ENCODE measurements at places on chromosomes 4 and X. TPM values are rescaled to one million over a fixed set of nuclear protein-coding genes. Genes with fewer than 3 reads are reported as not detected.

DNA sequence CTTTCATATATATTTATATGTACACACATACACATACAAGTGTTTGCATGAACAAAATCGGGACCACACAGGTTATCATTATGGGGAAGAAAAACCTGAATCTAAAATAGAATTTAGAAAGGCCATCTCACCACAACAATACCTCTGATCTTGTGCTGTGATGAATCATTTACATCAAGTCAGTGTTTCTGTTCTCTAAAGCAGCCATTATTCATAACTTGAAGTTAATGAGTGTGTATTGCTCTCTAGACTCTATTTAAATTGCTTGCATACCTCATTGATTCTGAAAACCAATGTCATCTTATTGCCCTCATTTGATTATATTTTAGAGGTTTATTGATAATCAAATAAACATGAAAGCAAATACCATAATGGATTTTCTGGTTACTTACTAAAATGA is 71.6 kb downstream of the FAM114A1 start:
- no peaks in the 10 kb centered on the region for H3K27me3 ChIP-seq
- no peak overlapping the region for H3K4me3 ChIP-seq
- DNase-seq = no peak
- peaks cover 63% of the 10 kb centered on the region for H3K36me3 ChIP-seq

DMP1 gene
- not detected for total RNA-seq

DNA sequence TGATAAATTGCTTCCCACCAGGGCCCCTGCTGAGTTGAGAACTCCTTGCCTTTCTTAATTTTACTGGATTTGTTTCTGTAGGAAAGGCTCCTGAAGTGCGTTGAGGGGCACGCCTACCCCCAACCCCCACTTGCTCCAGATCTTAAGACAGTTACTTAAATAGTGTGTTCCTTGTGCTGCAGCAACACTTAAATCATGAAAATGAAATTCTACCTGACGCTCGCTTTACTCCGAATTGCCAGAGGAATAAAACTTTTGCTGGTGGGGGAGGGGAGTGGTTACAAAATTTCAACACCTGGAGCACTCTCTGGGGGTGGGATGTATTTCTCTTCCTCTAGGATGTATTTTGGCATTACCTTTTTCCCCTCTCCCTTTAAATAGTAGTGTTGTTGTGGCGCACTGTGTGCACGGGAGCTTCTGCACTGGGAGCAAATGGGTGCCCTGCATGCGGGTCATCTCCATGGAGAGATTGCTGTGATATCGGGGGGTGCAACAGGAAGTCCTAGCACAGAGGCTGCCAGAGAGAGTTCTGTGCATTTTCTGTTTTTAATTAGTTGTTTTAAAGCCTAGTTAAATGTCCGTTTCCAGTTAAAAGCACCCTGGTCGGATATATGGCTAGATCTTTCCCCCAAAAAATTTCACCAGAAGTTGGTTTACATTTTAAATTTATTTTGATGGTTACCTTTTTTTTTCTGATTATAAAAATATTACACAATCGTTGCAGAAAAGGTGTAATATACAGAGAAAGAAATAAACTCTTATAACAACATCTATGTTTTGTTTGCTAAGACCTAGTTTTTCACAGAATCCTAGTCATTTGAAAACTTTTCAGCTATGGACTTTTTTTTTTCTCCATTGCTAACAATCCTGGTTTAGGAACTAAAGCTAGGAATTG is 207.7 kb downstream of the SOWAHB start:
- peak overlapping the region; percentile 88 for H3K27ac ChIP-seq
- no peak for DNase-seq
- H3K36me3 ChIP-seq = no peaks in the 10 kb centered on the region

DNA sequence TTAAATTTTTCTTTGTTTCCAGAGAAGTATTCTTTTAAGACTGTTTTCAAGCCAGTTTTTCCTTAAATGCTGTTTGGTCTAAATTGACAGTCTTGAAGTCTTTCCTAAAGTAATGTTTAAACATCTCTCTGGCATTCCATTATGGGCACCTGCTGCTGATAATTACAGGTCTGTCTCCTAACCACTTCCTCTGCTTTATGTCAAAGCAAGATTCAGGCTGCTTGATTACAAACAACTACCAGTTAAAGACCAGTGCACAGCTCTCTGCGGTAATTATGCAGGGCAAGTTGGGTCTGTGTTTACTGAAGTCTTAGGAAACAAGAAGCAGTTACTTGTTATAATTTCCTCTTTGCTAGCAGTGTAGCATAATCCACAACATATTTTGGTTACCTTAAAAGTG is 17.6 kb downstream of the UNC5C start:
- H3K4me3 ChIP-seq = no peak overlapping the region
- H3K27me3 ChIP-seq = no peaks in the 10 kb centered on the region
- no peak for DNase-seq
- no peaks in the 10 kb centered on the region for H3K4me1 ChIP-seq

DNA sequence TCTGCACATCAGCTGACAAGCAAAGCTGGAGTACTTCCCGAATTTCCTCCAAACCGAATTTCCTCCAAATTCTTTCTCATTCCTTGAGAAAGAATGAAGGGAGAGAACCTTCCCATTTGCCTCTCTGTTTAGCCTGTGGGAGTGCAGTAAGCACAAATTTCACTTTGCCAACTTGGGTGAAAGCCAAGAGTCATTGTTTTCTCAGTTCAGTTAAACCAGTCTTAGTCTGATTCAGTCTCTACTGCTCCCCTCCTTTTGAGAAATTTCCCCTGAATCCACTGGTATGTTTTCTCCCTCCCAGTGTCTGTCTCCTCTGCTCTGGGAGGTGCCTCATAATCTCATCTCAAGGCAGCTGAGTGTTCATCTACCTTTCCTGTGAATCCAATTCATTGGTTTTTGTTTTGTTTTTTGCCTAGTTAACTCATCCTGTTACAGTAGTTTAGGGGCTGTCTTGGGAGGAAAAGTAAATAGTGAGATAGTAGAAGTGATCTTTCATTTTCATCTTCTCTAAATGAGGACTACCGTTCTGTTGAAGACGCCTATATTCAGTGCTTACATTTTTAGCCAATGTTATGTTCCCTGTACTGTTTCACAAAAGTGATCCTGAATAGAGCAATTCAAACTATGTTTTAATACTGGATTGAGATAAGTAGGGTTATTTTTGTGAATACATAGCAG is 49.0 kb downstream of the SYTL5 start:
- H3K27me3 ChIP-seq = no peaks in the 10 kb centered on the region
- H3K27ac ChIP-seq = no peak overlapping the region
- no peak overlapping the region for H3K4me3 ChIP-seq
- no peaks in the 10 kb centered on the region for H3K4me1 ChIP-seq

DNA sequence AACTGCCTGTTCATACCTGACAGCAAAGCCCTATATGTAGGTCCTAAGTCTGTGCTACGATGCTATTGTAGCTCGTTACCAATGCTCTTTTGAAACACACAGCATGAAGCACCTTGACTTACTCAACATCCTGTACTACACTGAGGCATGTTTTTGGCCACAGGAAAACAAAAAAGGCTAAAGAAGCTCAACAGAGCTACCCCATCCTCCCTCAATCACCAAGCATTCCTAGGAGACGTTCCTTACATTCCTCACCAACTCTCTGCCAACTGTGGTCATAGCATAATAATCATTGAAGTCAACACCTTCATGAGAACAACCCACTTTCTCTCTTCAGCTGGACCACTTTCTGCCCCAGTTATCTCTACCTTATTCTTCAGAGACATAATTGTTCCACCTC is 73.7 kb upstream of the SLC25A43 start:
- H3K27me3 ChIP-seq = no peaks in the 10 kb centered on the region
- H3K36me3 ChIP-seq = no peaks in the 10 kb centered on the region
- H3K4me1 ChIP-seq = no peaks in the 10 kb centered on the region
- no peak overlapping the region for H3K27ac ChIP-seq
- DNase-seq = no peak

DNA sequence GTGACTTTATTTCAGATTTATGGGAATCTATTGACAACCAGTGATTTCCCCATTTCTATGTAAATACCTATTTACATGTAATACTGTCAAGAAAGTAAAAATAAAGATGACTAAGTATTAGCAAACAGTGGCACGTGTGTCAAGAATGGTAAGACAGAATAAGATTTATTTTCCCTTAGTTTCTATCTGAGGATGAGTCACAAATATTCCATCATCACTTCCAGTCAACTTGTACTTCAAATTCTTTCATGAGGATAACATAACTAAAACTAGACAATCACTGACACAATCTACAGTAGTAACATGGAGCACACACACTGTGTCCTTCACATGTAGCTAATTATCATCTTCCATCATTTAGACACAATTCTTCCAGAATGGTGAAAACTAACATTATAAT is 625.3 kb upstream of the PCDH7 start:
- no peaks in the 10 kb centered on the region for H3K27me3 ChIP-seq
- H3K4me3 ChIP-seq = no peak overlapping the region
- H3K4me1 ChIP-seq = no peaks in the 10 kb centered on the region
- DNase-seq = no peak

NPY5R gene
- total RNA-seq = 0.83 TPM

- H3K4me1 ChIP-seq = no peaks in the 10 kb centered on the region
- no peak for DNase-seq
- H3K27me3 ChIP-seq = no peaks in the 10 kb centered on the region
- no peak overlapping the region for H3K27ac ChIP-seq
These were observed 623.1 kb upstream of the CPEB2 start for GRCh38 chr4:14379183-14379582.

- no peak for DNase-seq
- peak overlapping the region; percentile 78 for H3K4me3 ChIP-seq
- no peaks in the 10 kb centered on the region for H3K36me3 ChIP-seq
- H3K4me1 ChIP-seq = peaks cover 11% of the 10 kb centered on the region
- H3K27me3 ChIP-seq = no peaks in the 10 kb centered on the region
These were observed 533 bp downstream of the IL15 start for GRCh38 chr4:141636771-141637460.

Data from esophagus muscularis mucosa (tissue), 4 donors.